ENCODE measurements at places on chromosomes 4 and X.

- DNase-seq, result no peak
Measured at GRCh38 chrX:1610166-1610565, 4.7 kb upstream of the ASMT start.

GRCh38 chr4:132683957-132684356 lies 465.1 kb upstream of the PCDH10 start:
- no peak for DNase-seq

- DNase-seq, result no peak
Measured at GRCh38 chr4:19774690-19775256, 476.9 kb upstream of the SLIT2 start.

- no peak for DNase-seq
Measured at GRCh38 chr4:109412776-109413175, 20.8 kb upstream of the SEC24B start.

- DNase-seq, result no peak
Measured at GRCh38 chrX:71604141-71604540, 14.2 kb downstream of the CXCR3 start.

- no peak for DNase-seq
Measured at GRCh38 chrX:135740681-135741149, 27.3 kb downstream of the CT45A1 start.

GRCh38 chr4:152390216-152390615 lies 145.7 kb downstream of the FBXW7 start:
- no peak for DNase-seq

DNA sequence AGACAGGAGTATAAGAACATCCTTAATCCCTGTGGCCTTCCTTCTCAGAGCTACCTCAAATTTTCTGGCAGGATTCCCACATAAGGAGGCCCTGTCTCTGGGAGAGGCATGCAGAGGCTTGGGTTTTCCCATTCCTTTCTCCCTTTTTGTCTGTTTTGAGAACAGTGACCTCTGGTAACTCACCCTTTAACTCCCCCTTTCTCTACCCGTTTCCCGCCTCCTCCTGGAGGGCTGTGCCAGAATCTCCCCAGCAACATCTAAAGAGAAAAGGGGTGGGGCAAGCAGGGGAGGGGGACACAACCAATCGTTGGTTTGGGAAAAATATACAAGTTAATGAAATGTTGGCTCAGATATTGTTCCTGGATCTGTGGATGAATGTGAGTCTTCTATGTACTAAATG lies 303.7 kb upstream of the IRS4 start:
- DNase-seq, result no peak

DNA sequence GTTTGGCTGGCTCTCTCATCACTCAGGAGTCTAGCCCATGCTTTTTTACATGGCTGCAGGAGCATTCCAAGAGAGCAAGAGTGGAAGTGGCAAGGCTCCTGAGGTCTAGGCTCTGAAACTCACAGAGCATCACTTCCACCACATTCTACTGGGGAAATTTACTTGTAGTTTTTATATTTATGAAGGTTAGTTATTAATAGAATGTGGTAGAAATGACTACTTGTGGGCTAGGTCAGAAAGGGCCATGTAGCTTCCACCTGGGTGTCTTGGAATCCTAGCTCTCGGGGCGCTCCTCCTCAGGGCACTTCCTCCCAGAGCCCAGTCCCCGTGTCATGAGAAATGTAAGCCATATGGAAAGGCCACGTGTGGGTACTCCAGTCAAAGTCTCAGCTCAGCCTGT lies 127.0 kb upstream of the CASK start:
- no peak for DNase-seq

GRCh38 chr4:6889101-6889735 lies 20.4 kb upstream of the TBC1D14 start:
- no peak for DNase-seq

DNA sequence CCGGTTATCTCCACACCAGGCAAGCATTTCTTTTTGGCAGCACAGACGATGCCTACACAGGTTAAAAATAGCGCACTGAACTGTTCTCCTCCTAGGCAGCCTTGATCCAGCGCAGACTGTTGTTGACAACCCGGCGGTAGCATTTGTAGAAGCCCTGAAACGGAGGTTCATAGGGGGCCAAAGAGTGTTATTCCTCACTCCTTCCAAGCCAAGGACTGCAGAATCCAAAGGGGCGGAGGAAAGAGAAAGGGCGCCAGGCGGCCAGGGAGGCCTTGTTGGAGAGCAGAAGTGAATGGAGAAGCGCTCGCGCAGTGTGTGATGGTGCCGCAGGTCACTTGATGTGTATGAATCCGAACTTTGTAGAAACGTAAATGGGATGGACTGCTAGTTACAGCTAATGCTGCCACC lies 82.7 kb downstream of the TENM3 start:
- DNase-seq, result no peak

- no peak for DNase-seq
Measured at GRCh38 chr4:3671571-3672464, 94.4 kb upstream of the ADRA2C start.

DNA sequence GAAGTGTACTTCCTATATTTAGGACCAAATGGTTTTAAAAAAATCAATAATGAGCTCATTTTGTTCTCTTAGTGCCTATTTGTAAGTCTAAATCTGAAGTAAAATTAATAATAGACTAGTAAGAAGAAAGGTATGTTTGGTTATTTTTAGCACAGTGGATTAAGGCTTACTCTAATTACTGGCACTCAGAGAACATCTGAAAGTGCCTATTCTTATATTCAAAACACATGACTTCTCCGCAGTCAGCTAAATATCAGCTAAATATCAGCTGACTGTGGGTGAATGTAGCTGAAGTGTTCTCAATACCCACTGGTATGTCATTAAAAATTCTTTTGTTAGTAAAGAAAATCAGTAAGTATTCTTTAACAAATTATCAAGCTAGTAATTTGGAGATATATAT lies 6.0 kb downstream of the AP1S2 start:
- DNase-seq, result peak; percentile 22

DNA sequence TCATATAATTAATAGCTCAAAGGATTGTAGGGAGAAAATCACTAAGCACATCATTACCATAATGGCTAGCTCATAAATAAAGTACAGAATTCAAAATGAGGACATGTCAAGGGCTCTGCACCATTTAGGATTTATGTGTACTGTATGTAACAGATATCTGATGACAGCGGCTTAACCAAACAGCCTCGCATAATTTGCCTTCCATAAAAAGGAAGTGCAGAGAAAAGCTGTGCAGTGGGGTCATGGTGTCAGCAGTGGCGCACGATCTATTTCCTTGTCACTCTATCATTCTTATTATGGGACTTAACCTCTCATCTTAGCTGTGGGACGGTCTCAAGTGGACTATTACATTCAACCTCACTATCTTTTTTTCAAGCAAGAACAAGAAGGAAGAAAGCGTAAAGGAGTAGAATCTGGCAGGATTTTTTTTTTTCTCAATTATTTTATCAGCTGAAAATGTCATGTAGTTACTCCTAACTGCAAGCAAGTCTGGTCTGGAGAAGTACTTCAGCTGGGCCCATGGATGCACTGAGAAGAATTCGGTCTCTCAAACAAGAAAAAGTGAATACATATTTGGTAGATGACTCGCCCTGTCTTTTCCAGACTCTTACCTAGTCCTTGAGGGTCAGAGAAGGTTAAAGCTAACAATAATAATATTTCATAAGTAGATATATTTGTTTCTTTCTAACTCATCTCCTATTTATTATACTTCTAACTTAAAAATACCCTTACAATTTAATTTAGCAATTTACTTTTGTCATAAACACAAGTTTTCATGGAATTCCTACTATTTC lies 94.6 kb downstream of the COX18 start:
- DNase-seq, result peak; percentile 55

DNA sequence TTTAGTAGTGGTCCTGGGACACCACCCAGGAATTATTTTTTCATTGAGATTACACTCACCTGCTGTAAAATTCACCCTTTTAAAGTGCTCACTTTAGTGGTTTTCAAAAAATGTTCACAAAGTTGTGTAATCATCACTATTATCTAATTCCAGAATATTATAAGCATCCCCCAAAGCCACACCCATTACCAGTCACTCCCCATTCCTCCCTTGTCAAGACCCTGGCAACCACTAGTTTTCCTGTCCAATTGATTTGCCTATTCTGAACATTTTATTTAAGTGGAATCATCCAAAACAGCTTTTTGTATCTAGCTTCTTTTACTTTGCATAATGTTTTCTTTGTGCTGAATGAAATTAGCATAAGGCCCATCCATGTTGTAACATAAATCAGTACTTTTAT lies 12.7 kb upstream of the CXCL6 start:
- DNase-seq, result no peak

GRCh38 chr4:185792384-185793115 lies 19.4 kb downstream of the SORBS2 start:
- peak; percentile 94 for DNase-seq

- no peak for DNase-seq
Measured at GRCh38 chr4:161919442-161920220, 244.2 kb downstream of the FSTL5 start.

DNA sequence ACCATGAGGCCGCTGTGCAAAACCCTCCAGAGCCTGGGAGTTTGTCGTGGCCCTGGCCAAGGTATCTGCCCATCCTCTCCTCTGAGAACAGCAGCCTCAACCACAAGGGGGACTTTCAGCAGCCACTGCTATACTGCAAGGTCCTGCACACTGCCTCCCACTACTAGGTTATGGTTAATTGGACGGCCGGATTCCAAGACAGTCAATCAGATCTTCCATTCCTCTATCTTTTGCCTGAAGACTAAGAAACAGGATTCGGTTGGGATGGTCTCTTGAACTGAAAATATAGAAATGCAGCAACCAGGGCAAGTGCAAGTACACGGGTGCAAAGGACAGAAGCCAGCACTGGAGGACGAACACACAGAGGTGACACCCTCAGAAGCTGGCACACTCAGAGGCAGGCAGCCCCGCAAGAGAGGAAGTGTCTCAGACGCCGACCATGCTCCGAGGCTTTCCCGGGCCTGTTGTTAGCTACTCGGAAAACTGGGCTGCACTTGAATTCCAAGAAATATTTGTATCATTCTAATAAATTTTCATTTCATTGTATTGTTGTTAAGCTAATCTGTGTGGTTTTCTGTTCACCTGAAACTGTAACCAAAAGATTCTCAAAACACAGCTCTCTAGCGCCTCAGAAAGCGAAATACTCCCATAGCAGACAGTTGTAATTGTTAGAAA lies 63.3 kb downstream of the AFAP1 start:
- peak; percentile 66 for DNase-seq

GRCh38 chr4:7638984-7639789 lies 204.5 kb upstream of the PSAPL1 start:
- DNase-seq, result no peak

GRCh38 chr4:103105558-103106356 lies 6.1 kb upstream of the BDH2 start:
- DNase-seq, result no peak

DNA sequence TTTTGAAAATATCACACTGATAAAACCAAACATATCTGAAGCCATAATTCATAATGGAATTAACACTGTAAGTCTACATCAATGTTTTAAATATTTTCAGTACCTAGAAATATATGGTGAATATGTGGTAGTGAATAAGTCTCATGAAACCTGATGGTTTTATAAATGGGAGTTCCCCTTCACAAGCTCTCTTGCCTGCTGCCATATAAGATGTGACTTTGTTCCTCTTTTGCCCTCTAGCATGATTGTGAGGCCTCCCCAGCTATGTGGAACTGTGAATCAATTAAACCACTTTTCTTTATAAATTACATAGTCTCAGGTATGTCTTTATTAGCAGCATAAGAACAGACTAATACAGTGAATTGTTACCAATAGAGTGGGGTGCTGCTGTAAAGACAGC lies 536.8 kb upstream of the GALNT7 start:
- no peak for DNase-seq

DNA sequence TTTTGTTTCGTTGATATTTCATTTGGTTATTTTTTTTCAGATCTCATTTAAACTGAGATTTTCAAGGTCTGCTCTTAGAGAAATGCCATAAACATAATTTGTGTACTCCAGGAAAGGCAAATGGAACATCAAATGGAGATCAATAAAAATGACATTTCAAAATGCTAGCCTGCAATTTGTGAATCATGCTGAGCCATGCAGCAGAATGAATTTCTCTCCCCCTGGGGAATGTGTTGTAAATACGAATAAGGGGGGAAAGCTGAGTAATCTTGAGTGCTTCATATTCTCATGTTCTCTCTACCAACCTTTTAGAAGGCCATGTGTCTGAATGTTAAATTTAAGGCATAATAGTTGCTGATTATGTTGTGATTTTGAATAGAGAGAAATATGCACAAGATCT lies 7.8 kb downstream of the ZCCHC4 start:
- peak; percentile 36 for DNase-seq

GRCh38 chrX:150185766-150186165 lies 177.4 kb upstream of the MAMLD1 start:
- no peak for DNase-seq

GRCh38 chrX:123854329-123854728 lies 5.5 kb upstream of the XIAP start:
- DNase-seq, result peak; percentile 39

DNA sequence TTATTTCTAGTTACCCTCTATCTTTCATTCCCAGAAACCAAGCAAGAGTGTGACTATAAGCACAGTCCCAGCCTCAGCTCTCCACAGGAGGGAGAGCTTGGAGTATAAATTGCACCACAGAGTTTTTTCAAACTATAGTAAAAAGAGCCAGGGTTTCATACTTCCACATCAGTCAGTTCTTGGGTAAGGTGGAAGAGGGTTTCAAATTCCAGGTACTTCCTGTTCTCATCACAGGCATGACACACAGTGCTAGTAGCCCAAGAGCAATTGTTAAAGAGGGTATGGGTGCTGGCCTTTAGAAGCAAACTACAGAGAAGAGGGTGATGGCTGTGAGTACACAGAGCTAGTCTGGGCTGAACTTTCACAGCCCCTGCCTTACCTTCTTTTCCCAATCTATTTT lies 5.7 kb upstream of the IL1RAPL1 start:
- no peak for DNase-seq

DNA sequence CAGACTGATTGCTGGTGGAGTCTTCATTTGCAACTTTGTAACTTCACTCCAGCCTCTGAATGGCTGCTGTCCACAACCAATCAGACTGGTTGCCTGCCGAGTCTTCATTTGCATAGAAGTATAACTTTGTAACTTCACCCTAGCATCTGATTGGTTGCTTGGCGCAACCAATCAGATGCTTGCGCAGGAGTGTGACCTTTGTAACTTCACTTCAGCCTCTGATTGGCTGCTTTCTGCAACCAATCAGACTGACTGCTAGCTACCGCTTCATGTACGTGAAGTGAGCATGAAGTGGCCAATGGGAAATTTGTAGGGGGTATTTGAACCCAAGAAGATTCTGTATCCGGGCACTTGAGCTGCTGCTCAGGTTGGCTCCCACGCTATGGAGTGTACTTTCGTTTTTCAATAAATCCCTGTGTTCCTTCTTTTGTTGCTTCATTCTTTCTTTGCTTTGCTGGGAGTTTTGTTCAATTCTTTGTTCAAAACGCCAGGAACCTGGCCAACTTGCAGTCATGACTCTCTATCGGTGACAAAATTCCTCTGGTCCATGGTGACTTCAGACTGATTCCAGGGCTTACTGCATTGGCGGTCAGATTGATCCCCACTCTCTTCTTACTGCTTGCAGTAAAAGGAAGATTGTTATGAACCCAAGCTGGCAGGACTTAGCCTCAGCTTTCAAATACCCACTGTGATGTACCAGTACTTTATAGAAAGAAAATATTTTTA lies 46.4 kb upstream of the FGG start:
- DNase-seq, result no peak
